Kidney (tissue), 22 donors: ENCODE measurements at places on chromosomes 6 and 20. TPM values are rescaled to one million over a fixed set of nuclear protein-coding genes. Genes with fewer than 3 reads are reported as not detected.

DNA sequence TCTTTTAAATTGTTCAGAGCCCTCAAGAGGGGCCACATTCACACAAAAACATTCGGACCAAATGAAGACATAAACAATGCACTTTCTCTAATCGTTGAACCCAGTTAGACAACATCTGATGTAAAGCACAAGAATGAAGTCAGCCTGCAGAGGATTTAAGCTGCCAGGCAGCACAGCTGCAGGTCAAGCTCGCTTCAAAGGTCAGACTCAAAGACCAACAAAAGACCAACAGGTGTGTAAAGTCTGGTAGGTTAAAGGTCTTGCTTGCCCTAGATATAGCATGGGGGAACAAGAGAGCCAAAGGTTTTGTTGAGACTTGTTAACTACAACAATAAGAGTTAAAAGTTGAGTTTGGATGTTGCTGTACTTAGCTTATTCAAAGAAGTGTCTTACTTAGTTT is 26.7 kb upstream of the MYLIP start:
- H3K4me1 ChIP-seq = no peaks in the 10 kb centered on the region
- H3K27ac ChIP-seq = no peak overlapping the region
- H3K4me3 ChIP-seq = no peak overlapping the region
- no peak for DNase-seq

- H3K27ac ChIP-seq = no peak overlapping the region
- H3K27me3 ChIP-seq = no peaks in the 10 kb centered on the region
- no peaks in the 10 kb centered on the region for H3K36me3 ChIP-seq
Observed at GRCh38 chr6:3504938-3505805, 48.3 kb upstream of the SLC22A23 start.

DNA sequence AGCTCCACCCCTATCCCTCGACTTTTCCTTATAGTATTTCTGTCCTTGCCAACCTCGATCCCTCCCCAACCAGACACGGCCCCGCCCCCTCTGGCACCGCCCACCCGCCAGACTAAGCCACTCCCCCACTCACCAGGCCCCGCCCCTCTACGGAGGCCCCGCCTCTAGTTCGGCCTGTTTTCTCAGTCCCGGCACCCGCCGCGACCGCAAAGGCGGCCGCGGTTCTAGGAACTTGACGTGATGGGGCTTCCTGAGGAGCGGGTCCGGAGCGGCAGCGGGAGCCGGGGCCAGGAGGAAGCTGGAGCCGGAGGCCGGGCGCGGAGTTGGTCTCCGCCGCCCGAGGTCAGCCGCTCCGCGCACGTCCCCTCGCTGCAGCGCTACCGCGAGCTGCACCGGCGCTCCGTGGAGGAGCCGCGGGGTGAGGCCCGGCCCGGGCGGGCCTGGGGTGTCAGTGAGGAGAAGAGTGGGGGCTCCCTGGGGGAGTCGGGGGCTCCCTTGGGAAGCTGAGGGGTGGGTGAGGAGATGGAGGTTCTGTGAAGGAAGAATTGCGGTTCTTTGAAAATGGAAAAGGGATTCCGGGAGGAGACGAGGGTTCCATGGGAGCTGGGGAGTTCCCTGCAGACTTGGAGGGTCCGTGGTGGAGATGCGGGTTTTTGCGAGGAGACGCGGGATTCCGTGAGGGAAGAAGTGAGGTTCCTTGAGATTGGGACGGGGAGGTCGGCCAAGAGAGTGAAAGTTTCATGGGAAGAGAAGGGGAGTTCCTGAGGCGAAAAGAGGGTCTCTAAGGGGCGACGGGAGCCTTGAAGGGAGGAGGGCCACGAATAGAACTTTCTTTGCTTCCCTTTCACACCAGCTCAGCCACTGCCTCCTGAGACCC is at the start of gene ACSS2:
TSS of gene ACSS2 (plus strand) at position 207 of the 877 bp plus-strand sequence. CDS start at position 241, 34 bp downstream.
- peak within 1 kb of the TSS; percentile 83 for H3K4me3 ChIP-seq
- no peaks in the 10 kb centered on the region for H3K27me3 ChIP-seq

- no peaks in the 10 kb centered on the region for H3K36me3 ChIP-seq
- no peak overlapping the region for H3K4me3 ChIP-seq
- no peak overlapping the region for H3K27ac ChIP-seq
- DNase-seq = no peak
- H3K27me3 ChIP-seq = no peaks in the 10 kb centered on the region
Observed at GRCh38 chr20:60215816-60216730, 257.9 kb downstream of the CDH26 start.

DNA sequence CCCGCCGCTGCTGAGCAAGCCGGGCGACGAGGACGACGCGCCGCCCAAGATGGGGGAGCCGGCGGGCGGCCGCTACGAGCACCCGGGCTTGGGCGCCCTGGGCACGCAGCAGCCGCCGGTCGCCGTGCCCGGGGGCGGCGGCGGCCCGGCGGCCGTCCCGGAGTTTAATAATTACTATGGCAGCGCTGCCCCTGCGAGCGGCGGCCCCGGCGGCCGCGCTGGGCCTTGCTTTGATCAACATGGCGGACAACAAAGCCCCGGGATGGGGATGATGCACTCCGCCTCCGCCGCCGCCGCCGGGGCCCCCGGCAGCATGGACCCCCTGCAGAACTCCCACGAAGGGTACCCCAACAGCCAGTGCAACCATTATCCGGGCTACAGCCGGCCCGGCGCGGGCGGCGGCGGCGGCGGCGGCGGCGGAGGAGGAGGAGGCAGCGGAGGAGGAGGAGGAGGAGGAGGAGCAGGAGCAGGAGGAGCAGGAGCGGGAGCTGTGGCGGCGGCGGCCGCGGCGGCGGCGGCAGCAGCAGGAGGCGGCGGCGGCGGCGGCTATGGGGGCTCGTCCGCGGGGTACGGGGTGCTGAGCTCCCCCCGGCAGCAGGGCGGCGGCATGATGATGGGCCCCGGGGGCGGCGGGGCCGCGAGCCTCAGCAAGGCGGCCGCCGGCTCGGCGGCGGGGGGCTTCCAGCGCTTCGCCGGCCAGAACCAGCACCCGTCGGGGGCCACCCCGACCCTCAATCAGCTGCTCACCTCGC is 1.5 kb downstream of the ARID1B start:
- peaks cover 4% of the 10 kb centered on the region for H3K4me1 ChIP-seq
- no peaks in the 10 kb centered on the region for H3K36me3 ChIP-seq
- H3K27me3 ChIP-seq = no peaks in the 10 kb centered on the region

DNA sequence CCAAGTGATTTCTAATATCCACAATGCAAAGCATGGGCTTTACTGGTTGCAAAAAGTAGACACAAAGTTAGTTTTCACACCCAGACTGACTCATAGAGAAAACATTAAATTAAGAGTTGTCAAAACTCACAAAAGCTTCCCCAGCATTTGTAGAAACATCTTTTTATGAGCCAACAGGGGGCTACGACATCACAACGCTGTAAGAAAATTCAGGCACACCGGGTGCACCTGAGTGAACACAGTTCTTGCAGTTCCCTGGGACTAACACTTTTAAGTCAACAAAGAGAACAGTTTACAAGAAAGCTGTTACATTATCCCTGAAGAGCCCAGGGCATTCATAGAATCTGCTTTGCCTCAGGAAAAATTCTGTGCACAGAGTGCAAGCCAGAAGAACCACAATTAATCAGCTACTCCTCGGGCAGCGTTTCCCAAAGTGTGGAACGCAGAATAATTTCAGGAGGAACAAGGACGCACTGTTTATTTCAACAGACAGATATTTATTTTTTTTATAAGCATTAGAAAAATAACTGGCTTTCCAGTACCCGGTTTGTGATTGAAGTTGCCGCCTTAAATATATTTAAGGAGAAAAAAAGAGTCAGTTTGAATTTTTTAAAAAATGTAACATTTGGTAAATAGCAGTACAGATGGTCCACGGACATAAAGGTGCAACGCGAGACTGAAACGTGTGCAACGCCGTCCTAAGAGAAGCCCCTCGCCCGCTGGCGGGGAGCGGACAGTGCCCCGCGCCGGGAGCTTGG is 1.2 kb downstream of the NCOA5 start:
- peak overlapping the region; percentile 99 for H3K27ac ChIP-seq
- no peaks in the 10 kb centered on the region for H3K27me3 ChIP-seq
- H3K36me3 ChIP-seq = no peaks in the 10 kb centered on the region
- peaks cover 15% of the 10 kb centered on the region for H3K4me1 ChIP-seq
- peak; percentile 32 for DNase-seq

- no peaks in the 10 kb centered on the region for H3K4me1 ChIP-seq
- DNase-seq = no peak
- H3K4me3 ChIP-seq = no peak overlapping the region
- no peaks in the 10 kb centered on the region for H3K36me3 ChIP-seq
- H3K27ac ChIP-seq = no peak overlapping the region
- H3K27me3 ChIP-seq = peaks cover 11% of the 10 kb centered on the region
Observed at GRCh38 chr20:62980970-62981369, 25.8 kb downstream of the BHLHE23 start.

GRCh38 chr6:53103993-53104675 is 38.9 kb downstream of the FBXO9 start:
- no peak overlapping the region for H3K27ac ChIP-seq
- H3K36me3 ChIP-seq = no peaks in the 10 kb centered on the region
- H3K27me3 ChIP-seq = no peaks in the 10 kb centered on the region
- no peaks in the 10 kb centered on the region for H3K4me1 ChIP-seq
- no peak for DNase-seq

DNA sequence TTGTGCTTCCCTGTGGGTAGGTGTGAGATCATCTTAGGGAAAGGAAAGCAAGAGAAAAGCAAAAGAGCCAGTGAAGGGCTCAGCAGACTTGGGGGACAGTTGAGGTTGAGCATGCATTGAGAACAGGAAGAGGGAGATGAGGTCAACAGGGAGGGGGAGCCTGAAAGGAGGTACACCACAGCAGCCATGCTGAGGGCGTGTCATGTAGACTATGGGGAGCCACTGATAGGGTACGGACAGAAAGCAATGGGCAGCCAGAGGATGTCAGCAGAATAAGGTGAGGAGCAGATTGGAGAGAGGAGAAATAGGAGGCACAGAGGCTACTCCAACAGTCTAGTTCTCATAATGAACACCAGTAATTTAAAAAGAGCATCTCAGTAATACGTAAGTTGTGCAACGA is 351.1 kb upstream of the HTR1E start:
- no peaks in the 10 kb centered on the region for H3K4me1 ChIP-seq
- H3K4me3 ChIP-seq = no peak overlapping the region
- DNase-seq = no peak
- no peaks in the 10 kb centered on the region for H3K36me3 ChIP-seq
- H3K27ac ChIP-seq = no peak overlapping the region

- H3K4me3 ChIP-seq = peak overlapping the region; percentile 8
- H3K27me3 ChIP-seq = no peaks in the 10 kb centered on the region
- H3K4me1 ChIP-seq = no peaks in the 10 kb centered on the region
- H3K27ac ChIP-seq = no peak overlapping the region
Observed at GRCh38 chr6:8707956-8708772, 272.8 kb upstream of the SLC35B3 start.

GRCh38 chr20:34324541-34324940 is 21.4 kb upstream of the AHCY start:
- H3K27me3 ChIP-seq = no peaks in the 10 kb centered on the region
- H3K4me1 ChIP-seq = no peaks in the 10 kb centered on the region
- no peaks in the 10 kb centered on the region for H3K36me3 ChIP-seq
- no peak overlapping the region for H3K27ac ChIP-seq
- no peak for DNase-seq

PRSS16 gene
- total RNA-seq = 11.2 TPM

MTG2 gene
- 36.1 TPM for total RNA-seq

RWDD2A gene
- total RNA-seq = 4.0 TPM

DEFB132 gene
- not detected for total RNA-seq

RSPH4A gene
- total RNA-seq = 1.8 TPM

GPX5 gene
- total RNA-seq = not detected

KCNK17 gene
- 0.38 TPM for total RNA-seq

SRXN1 gene
- total RNA-seq = 17.4 TPM

TCF21 gene
- total RNA-seq = 6.3 TPM

RAB44 gene
- 1.5 TPM for total RNA-seq

MAPK13 gene
- 43.3 TPM for total RNA-seq

IGF2R gene
- total RNA-seq = 88.6 TPM

RPP40 gene
- 3.7 TPM for total RNA-seq

C20orf141 gene
- not detected for total RNA-seq
